ENCODE measurements at places on chromosomes 5 and 9. TPM values are rescaled to one million over a fixed set of nuclear protein-coding genes. Genes with fewer than 3 reads are reported as not detected.

Gene PCDHGB7
- 16.2 TPM for polyA plus RNA-seq

Gene BRINP1
- polyA plus RNA-seq, result not detected

Gene CDH18
- 0.19 TPM for polyA plus RNA-seq

Gene TSSK1B
- not detected for polyA plus RNA-seq

Gene PCDHB6
- 0.21 TPM for polyA plus RNA-seq

Gene DPYSL3
- polyA plus RNA-seq, result 139 TPM

Gene SLC35A4
- polyA plus RNA-seq, result 63.4 TPM

DNA sequence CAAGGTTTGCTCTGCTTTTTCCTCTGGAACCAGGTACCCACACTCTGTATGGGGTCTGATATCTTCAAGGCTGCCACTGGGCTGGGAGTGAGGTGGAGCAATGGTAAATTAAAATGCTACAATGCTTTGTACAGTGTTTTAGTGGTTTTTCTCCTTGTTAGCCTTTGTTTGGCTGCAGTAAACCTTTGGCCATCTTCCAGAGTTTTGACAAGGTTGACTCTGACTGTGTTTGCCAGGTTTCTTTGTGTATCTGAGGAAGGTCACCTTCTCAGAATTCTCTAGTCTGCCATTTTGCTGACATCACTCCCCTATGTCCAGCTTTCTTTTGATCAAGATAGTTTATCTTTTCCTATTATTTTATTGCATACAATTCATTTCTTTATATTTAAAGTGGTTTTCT lies 11.2 kb downstream of the SPATA31D1 start:
- DNase-seq, result no peak

GRCh38 chr5:40383749-40384651 lies 295.7 kb upstream of the PTGER4 start:
- peak; percentile 44 for DNase-seq

DNA sequence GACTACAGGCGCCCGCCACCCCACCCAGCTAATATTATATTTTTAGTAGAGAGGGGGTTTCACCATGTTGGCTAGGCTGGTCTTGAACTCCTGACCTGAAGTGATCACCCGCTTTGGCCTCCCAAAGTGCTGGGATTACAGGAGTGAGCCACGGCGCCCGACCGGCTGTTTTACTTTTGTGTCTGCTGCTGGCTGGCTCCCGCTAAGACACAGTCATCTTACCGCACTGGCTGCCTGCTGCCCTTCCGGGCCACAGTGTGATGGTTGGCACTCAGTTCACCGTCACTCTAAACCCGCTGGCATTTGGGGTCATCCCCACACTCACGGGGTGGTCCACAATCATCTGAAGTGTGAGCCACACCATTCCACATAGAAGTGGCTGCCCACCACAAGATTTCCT lies 93.7 kb downstream of the WDR41 start:
- DNase-seq, result no peak

DNA sequence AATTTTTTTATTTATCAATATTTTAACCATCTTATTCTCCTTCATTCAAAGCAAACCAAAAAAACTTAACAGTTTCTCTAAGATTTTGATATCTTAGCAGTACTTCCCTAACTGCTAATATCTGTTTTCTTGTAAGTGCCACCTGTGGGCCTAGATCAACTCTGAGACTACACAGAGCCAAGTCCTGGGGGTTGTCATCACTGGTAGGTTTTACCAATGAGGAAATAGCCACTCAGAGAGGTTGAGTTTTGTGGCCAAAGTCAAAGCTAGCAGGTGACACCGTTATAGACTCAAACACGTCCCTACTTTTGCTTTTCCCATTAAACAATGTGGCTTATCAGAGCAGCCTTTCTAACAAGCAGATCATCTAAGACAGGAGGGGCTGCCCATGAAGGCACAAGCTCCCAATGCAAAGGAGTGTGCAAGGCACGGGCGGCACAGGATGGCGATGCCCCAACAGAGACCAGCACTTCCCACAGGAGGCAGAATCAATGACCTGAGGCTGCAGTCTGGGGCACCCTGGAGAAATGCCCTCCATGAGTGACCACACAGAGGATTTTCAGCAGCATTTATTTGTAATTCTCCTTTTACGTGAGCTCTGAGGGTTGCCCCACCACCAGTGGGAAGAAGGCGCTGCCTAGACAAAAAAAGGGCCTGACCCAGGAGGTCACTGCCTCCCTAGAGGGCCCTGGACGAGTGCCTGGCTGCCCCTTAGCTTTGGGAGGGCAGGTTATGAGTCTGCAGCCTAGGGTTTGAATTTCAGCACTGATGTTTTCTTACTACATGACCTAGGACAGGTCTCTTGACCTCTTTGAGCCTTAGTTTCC lies 7.4 kb downstream of the TBC1D2 start:
- DNase-seq, result no peak

DNA sequence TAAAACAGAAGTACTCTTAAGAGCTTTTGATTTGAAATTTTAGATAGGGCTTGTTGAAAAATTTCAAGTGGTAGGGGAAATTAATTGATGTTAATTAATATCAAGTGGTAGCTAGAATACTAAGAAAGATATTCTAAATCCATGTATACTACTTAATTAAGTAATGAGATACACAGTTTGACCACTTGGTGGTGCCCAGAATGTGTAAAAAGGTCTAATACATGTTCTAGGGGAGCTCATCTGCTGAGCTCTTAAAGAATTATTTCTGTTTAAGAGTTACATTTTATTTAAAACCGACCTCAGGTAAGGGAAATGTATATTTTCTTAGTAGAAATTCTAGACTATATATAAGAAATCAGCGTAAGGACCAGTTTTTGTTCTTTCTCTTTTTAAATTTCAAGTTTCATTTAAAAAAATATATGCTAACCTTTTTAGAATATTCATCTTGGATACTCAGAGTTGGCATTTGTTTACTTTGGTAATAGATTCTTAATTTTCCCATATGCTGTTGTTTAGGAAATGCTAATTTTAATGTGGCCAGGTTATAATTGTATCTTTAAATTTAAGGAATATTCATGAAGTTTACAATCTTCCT lies 61.5 kb downstream of the LNPEP start:
- no peak for DNase-seq

DNA sequence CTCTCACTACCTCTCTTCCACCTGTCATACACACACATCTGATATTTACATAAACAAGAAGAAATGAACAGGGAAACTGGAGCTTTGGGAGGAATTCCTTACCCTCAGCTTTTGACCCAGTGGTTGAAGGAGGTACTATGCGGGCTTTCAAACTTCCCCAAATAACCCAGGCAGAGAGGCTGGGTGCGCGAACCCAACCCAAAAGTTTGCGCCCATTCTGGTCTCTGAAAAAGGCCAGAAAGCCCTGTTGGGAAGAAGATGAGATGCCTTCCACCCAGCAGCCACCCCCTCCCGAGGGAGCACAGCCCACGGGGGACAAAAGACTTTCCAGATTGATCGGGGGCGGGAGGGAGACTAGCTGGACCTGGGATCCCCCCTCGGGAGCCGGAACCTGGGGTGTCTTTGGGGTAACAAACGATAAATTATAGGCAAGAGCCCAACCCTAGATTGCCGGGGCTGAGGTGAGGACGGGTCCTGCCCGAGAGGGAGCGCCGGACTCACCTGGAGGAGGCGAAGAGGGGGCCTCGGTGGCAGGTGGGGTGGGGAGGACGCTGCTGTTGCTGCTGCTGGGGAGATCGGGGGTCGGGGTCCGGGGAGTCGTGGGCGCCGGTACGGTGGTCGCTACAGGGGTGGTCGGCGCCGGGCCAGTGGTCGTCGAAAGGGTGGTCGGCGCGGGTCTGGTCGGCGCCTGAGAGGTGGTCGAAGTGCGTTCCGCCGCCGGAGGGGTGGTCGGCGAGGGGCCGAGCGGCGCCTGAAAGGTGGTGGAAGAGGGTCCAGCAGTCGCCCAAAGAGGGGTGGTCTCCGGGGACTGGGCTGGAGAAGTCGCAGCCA lies 798 bp downstream of the MEGF9 start:
- DNase-seq, result no peak

GRCh38 chr9:33148367-33149014 lies 18.6 kb downstream of the B4GALT1 start:
- DNase-seq, result no peak

DNA sequence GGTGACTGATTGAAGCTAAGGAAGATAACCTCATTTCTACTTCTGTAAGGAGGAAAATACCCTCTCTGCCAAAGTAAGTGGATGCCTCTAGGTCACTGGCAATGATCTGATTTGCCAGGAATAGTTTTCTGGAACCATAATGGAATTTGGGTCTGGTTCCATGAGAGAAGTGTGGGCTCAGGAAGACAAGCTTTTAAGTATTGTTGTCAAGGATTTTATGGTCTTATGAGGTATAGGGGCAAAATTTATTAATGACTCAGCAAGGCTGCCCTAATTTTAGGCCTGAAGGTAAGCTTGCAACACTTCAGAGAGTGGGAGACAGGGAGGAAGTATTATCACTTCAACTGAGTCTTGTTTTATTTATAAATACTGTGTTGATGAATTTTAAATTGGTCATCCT lies 322.6 kb upstream of the ACTBL2 start:
- no peak for DNase-seq

DNA sequence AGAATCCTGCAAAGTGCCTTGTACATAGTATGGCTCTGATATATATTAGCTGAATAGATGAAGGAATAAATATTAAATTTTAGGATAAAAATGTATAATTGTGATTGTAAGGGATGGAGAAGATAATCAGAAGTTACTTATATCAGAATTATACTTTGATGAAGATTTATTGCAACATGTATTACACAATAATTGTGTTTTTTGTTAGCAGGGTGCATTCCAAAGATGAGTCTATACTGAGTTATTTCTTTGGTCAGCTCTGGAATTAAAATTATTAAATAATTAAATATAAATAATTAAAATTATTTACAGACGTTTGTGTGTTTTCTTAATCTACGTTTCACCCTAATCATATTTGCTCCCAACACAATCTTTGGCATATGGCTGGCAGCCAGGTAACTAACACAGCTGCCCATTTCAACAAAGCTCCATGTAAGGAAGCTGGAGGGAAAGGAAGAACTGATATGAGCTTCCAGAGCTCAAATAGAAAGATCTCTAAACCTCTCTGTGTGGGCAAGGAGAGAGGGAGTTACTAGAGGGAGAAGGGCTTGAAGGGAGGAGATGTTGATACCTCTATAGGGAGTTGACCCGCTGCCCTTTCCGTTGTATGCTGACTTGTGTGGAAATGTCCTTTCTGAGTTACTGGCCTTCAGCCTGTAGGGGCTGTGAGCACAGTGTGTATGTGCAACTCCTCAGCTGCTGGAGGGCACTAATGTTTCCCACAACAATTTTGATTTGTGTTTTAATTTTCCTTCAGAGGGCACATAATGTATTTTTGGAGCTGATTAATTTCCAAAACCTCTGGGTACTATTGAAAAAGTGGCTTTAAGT lies 403.4 kb downstream of the MAN2A1 start:
- no peak for DNase-seq

- DNase-seq, result no peak
These were observed 519.2 kb downstream of the RASEF start for GRCh38 chr9:82543726-82544125.

DNA sequence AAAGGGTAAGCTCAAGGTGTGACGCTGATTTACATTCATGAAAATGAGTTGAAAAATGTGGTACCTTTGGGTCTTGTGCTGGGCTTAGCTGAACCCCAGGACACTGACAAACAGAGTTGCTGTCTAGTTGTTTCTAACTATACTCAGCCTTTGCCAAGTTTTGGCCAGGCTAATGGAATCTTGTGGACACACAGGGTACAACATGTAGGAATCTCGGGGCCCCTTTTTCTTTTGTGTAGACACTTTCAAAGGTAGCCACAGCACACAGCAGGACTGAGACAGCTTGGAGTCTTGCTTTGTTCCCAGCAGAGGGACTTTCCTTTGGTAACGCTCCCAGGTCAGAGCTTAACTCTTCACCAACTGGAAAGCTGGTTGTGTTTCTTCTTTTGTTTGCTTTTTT lies 7.8 kb downstream of the LIX1 start:
- DNase-seq, result no peak

- no peak for DNase-seq
These were observed 59.5 kb downstream of the TMEM174 start for GRCh38 chr5:73232266-73233041.

DNA sequence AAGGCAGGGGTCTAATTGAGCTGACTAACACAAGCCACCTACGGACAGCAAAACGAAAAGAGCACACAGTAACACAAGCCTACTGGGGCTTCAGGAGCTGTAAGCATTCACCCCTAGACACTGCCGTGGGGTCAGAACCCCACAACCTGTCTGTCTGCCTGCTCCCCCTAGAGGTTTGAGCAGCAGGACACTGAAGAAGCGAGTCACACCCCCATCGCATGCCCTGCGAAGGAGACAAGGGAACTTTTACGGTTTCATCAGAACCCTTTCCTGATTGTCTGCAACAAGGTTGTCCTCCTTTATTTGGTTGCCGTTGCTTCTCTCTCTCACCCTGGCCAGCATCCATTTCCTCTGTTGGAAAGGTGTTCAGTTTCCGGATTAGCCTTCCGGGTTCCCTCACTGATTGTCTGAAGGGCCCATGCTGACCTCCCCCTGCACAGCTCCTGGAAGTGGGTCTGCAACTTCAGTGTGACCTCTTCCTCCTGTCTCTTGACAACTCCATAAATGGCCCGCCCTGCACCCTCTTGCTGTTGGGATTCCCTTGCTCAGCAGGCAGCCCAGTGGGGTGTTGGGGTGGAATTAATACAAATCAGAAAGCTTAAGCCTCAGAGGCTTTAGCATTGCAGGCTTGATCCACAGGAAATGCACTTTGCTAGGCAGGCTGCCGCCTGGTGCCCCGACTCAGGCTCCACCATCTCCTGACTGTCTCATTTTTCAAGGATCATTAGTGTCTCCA lies 258.9 kb upstream of the TLE4 start:
- no peak for DNase-seq

- no peak for DNase-seq
These were observed 658.4 kb downstream of the EFNA5 start for GRCh38 chr5:107012371-107012770.

- DNase-seq, result no peak
These were observed 7.2 kb upstream of the ARRDC3 start for GRCh38 chr5:91390268-91390667.

- DNase-seq, result no peak
These were observed 254.2 kb downstream of the SAXO1 start for GRCh38 chr9:18778846-18779245.

GRCh38 chr9:92637886-92638620 lies 31.9 kb downstream of the IPPK start:
- no peak for DNase-seq

DNA sequence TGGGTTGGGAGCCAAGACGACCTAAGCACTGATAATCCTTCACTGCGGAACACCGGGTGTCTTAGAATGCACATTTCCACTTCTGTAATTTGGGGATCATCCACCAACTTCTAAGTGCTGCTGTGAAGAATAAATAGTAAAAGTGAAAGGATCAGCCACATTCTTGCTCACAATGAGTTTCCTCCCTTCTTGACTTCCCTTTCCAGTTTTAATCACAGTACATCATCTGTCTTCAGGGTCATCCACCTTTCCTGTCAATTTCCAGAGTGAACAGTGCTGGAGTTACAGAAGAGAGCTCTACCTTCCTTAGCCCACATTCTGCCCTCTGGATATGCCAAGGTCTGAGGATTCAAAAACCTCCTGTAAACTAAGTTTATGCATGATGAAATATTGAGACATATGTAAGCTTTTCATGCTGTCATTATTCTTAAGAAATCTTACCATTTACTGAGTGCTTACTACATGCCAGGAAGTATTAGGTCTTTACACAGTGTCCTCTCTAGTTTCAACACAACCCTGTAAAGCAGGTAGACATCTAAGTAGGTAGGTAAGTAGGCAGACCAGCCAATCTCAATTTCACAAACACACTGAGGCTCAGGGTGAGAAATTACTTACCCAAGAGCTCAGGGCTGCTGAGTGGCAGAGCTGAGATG lies 105.2 kb downstream of the CDK5RAP2 start:
- no peak for DNase-seq

GRCh38 chr5:56382896-56383295 lies 149.8 kb upstream of the ANKRD55 start:
- no peak for DNase-seq

Measured in AG04450 (cell line).